Right lung (tissue), 10 donors: ENCODE measurements at places on chromosomes 12 and 14.

DNA sequence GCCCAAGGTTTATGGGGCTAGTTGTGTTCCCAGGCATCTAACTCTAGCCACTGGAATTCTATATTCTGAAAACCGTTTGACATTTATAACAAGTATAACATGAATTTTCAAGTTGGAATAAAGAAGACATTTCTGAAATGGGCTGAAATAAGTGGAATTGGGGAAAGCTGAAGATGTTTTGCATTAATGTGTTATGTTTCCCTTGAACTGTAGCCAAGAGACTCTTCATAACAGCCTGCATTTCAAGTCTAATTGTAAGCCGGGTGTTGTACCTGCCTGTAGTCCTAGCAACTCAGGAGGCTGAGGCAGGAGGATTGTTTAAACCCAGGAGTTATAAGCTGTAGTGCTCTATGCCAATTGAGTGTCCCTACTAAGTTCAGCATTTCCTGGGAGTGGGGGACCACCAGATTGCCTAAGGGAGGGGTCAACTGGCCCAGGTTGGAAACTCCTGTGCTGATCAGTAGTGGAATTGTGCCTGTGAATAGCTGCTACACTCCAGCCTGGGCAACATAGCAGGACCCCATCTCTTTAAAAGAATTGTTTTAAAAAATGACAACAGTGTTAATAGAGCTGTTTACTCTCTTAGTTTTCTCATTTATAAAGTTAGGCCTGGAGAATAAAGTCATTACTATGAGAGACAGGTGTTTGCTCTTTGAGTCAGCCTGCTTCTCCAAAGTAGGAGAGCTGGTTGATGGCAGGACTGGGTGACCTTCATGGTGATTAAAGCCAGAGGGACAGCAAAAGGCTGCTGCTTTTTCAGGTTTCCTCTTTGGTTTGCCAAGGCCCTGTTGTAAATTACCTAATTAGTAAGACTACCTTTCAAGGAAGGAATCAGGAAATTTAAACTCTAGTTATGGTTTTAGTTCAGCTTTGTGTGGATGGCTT, 483.6 kb upstream of the RGS6 start:
- DNase-seq, result no peak

DNA sequence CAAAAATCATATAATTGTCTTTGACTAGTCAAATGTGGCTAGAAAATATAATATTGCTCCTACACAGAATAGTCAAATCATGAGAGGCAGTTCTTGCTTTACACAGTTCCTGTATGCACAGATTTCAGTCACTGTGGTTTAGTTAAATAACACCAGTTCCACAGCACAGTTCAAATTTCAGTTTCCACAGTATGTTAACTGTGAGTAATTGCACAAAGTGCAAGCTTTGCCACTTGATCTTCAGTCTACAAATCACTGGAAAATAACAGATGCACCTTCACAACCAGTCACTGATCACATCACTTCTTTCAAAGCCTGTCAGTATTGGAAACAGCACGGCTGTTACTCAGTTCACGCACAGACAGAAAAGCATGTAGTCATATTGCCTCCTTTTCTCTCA, 38.7 kb downstream of the KCNH5 start:
- DNase-seq, result no peak

DNA sequence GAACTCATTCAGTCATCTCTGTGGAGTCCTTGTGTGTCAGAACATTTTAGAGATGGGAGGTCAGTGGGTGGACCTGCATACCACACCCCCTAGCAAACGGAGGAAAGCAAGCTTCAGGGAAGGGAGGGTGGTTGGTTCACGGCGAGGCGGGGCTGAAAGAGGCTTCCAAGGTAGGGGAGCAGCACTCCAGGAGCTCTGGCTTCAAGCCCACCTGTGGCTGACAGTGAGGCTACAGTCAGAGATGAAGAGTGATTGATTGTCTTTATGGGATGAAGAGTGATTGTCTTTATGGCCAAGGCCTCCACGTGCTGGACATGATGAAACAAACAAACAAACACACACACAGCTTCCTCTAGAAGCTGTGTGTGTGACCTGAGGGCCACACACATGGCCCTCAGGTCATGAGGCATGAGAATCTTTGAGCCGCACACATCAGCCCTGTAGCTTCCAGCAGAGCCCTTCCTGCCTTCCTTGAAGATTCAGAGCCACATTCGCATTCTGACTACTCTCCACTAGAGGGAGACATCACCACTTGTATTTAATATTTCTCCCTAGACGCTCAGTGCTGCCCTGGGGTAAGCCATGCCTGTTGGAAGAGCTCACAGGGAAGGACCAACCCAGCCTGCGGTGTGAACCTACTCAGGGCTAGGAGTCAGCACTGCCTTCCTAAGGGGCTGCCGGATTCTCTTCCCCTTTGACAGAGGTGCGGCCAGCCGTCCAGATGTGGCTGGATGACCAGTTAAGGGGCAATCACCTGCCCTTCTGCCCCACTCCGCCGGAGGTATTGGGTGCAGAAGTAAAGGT, 54.4 kb upstream of the KCNA1 start:
- peak; percentile 67 for DNase-seq

- no peak for DNase-seq
Observed at GRCh38 chr12:124592481-124593160, 25.2 kb upstream of the NCOR2 start.

DNA sequence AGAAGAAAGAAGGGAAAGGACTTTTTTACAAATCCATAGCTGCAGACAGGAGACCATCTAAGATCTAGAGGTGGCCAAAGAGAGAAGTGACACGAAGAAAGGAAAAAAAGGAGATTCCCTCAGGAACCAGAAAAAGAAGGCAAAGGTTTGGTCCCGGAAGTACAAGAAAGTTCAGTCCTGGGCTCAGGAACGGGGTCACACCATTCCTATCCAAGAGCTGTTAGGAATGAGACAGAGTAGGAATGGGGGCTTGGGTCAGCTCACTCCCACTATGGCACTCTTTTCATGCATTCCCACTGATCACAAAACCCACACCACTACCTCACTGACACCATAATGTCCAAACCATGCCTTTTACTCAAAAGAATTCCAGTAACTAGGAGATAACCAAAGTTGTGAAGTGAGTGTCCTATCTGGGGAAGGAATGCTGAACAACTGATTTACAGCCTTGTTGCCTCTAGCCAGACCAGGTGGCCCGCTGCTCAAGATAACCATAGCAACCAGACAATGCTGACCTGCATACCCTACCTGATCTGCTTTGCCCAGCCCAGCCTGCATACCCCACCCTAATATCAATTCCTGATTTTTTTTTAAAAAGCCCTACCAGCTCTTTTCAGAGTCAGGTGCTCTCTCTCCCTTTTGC, 8.4 kb downstream of the PPP2R3C start:
- no peak for DNase-seq

DNA sequence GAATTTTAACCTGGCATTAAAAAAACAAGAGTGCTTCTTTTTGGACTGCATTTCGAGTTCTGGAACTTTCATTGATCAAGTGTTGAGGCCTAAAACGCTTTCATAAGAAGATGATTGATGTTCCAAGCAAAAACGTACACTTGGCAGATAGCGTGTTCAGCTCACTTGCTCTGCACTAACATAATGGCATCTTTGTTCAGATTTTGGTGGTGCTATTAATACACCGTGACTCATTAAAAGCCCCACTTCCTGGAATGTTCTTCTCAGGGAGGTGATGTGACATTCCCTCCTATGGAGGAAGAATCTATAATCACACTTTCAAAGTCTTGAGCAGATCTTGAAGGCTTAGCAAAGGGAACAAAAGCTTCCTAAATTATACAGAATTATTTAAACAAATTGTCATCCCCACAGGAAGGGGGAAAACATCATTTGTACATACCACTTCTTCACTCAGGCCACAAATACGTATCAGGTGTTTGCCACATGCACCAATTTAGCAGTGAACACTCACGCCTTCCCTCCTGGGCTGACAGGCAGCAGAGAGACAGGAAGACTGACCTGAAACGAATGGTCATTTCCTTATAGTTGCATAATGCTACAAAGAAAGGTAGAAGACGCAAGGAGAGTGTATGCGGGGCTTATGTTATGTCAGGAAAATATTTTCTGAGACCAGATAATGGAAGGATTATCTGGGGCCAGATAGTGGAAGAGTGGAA, 15.4 kb downstream of the HSP90AA1 start:
- DNase-seq, result no peak

- no peak for DNase-seq
Observed at GRCh38 chr12:89461190-89461589, 63.4 kb downstream of the GALNT4 start.

DNA sequence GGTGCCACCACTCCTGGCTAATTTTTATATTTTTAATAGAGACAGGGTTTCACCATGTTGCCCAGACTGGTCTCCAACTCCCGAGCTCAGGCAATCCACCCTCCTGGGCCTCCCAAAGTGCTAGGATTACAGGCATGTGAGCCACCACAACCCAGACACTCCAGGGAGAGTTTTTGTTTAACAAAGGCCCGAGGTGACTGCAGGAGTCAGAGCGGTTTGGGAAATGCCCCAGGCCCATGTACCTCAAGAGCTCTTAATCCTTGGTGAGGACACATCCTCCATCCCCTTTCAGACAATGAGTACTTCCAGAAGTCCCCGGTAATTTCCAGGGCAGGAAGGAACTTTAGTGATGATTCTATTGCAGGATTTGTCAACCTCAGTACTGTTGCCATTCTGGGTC, 176.0 kb downstream of the ESRRB start:
- DNase-seq, result no peak

- DNase-seq, result no peak
Observed at GRCh38 chr12:108526482-108527165, 11.5 kb downstream of the FICD start.

GRCh38 chr14:98177551-98177950, 1094.4 kb downstream of the BCL11B start:
- no peak for DNase-seq

DNA sequence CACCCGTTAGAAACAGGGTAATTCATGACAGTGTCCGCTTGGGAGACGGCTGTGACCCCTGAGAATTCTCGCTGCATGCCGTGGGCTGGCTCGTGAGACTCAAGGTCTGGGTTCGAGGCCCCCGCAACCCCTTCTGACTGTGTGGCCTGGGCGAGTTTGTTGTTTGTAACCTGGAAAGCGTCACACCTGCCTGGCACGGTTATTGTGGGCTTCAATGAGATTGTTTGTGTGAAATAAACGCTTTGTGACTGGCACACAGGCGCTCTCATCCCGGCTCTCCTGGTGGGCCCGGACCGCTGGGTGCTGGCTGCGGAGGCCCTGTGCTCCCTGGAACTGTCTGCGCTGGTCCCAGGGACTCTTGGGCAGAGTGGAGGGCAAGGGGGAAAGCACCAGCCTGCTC, 33.9 kb downstream of the MEG3 start:
- DNase-seq, result no peak

GRCh38 chr12:58367041-58367440, 425.7 kb downstream of the ATP23 start:
- no peak for DNase-seq

GRCh38 chr12:91507754-91508153, 325.1 kb upstream of the DCN start:
- DNase-seq, result no peak

GRCh38 chr14:35223927-35224326, 68.3 kb upstream of the PSMA6 start:
- DNase-seq, result no peak

GRCh38 chr14:58560208-58560607, 77.6 kb upstream of the DACT1 start:
- no peak for DNase-seq

GRCh38 chr12:31246470-31246850, 79.5 kb downstream of the SINHCAF start:
- no peak for DNase-seq

- DNase-seq, result peak; percentile 13
Observed at GRCh38 chr14:97077253-97077653, 280.1 kb downstream of the VRK1 start.

DNA sequence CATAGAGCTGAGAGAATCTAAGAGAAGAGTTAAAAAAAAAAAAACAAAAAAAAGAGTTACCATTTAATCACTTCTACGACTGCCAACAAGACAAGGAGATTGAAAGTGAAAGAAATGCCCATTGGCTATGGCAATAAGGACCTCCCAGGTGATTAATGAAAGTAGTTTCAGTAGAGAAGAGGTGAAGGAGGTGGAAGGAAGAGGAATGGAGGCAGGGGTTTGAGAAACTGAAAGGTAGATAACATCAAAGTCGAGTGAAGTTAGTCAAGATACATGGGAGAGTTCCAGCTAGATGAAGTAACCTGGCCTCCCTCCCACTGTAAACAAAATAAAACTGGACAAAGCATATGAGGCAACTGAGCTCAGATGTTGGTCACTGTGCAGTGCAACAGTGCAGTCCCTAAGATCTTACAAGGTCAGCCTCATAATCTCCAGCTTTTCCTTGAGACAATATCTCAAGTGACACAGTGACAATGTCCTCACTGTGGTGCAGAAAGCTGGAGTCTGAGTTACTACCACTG, 118.0 kb upstream of the CCDC198 start:
- DNase-seq, result no peak

- DNase-seq, result no peak
Observed at GRCh38 chr12:91633206-91633605, 450.6 kb upstream of the DCN start.

DNA sequence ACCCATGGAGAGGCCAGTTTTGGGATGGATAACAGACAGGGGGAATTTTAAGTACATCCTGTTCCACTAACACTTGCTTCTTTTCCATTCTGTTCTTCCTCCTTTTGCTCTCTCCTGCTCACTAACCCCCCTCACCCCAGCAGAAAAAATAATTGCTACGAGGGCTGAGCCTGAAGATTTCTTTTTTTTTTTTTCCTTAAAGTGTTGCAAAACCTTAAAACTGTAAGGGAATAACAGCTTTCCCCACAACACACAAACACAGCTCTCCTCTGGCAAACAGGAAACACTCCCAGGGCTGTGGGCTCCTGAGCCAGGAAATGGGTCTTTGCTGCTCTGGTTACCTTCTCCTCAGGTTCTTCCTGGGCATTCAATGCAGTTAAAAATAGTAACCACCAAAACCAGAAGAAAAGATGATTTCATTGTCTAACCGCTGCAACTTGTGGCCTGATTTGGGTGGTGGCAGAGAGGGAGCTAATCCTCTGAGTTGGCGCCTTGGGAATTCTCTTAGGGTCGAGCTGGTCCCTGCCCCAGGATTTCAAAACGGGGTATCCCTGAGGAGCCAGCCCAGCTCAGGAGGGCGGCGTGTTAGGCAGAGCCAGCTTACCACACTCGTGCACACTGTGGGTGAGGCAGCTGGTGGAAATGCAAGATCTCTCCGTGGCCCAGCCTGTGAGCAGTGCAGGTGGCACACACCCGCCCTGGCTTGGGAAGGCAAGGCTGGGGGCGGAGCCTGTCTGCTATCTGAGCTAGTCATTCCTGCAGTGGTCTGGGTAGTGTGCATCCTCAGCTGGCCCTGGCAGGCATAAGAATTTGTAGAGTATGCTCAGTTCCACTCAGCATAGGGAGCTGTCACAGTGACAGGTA, 17.1 kb upstream of the EMP1 start:
- peak; percentile 80 for DNase-seq
